ENCODE measurements at places on chromosomes 4 and X.

GRCh38 chrX:95441836-95442235 is 1242.8 kb upstream of the DIAPH2 start:
- DNase-seq = no peak

GRCh38 chr4:168019019-168019651 is 73.2 kb upstream of the ANXA10 start:
- no peak for DNase-seq

DNA sequence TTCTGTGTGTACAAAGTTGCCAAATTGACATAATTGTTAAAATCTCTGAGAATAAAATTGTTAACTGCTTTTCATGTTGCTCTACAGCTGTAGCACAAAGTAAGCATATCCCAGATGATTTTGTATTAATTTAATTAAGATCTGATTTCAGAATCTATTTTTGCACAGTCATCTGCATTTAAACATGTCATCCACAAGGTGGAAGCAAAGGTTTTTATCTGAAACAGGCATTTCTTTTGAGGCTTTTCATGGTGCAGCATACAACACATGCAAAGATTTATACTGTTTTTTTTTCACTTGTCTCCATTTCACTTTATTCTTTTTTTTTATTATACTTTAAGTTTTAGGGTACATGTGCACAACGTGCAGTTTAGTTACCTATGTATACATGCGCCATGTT is 51.2 kb downstream of the GC start:
- no peak for DNase-seq

GRCh38 chrX:151386838-151387459 is 10.1 kb upstream of the VMA21 start:
- DNase-seq = no peak

- no peak for DNase-seq
Observed at GRCh38 chr4:73421708-73422457, 14.1 kb upstream of the AFP start.

DNA sequence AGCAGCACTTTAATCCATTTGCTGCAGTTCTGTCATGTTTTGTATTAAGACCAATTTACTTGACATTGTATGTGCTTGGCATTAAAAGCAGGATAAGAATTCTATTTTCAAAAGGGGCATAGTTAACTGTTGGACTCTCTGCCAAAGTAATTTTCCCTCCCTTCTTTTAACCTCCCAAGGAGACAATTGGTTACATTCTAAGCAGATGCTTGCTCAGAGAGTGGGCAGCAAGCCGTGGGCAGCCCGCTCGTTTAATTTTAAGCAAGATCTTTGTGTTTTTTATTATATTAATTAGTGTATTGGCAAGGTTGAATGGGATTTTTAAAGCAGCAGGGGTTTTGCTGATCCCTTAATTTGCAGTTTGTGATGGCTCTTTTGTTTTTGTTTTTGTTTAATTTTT is 37.1 kb upstream of the KLHL8 start:
- no peak for DNase-seq

DNA sequence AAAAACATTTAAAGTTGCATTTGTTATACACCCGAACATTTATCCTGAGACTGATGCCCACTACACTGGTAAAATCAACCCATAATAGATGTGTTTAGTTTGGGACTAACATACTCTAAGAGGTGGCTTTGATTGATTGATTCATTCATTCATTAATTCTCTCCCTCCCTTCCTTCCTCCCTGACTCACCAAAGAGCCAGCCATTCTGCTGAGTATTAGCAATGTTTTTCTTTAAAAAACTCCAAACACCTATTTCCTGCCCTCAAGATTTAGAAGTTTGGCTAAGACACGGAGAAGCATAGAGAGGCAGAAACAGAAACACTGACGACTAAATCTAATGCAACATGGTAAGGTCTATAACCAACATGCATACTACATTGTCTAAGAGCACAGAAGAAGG is 88.9 kb downstream of the RASL11B start:
- no peak for DNase-seq

- peak; percentile 25 for DNase-seq
Observed at GRCh38 chr4:3773552-3774001, 7.4 kb downstream of the ADRA2C start.

- DNase-seq = no peak
Observed at GRCh38 chr4:1960170-1960825, 48.5 kb downstream of the NELFA start.

DNA sequence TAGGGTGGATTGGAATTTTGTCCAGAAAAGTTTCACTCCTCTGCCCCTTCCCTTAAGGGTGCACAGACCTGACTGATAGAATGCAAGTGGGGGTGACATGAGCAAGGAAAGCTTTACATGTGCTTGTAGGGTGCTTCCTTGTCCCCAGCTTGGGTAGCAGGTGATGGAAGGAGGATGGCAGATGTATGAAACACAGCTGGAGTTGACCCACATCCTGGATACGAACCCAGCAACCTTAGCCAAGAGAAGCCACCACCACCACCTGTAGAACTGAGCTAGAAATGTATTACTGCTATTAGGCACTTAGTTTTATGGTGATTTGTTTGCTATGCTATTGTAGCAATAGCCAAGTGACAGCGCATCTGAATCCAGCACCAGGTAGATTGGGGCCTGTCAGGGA is 227.4 kb downstream of the HS3ST1 start:
- no peak for DNase-seq

DNA sequence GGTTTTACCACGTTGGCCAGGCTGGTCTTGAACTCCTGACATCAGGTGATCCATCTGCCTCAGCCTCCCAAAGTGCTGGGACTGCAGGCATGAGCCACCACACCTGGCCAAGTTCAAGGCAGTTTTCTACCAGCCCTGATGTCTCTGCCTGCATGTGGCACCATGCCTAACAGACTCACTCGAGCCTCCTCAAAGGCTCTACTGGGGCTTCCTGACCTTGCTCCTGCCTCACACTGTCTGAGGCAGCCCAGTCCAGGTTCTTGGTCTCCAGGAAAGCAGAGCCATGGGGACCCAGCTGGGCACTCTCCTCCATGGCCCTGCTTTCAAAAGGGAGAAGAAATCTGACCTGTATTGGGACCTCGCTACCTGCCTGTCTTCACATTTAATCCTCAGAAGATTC is 286.9 kb downstream of the EVC2 start:
- DNase-seq = no peak
